ENCODE measurements at places on chromosomes 6 and 20. TPM values are rescaled to one million over a fixed set of nuclear protein-coding genes. Genes with fewer than 3 reads are reported as not detected.

Gene RSPO3
- total RNA-seq, result 1.5 TPM

Gene DDO
- total RNA-seq, result 1.3 TPM

Gene XKR7
- not detected for total RNA-seq

Gene SLC17A9
- 5.0 TPM for total RNA-seq

Gene TAGAP
- total RNA-seq, result not detected

Gene CDKAL1
- 5.0 TPM for total RNA-seq

Gene ELOVL4
- total RNA-seq, result 7.7 TPM

Gene IPCEF1
- total RNA-seq, result not detected

Gene APCDD1L
- 3.7 TPM for total RNA-seq

Gene MCCD1
- not detected for total RNA-seq

Gene ADGRB3
- total RNA-seq, result 2.3 TPM

Gene EPPIN
- total RNA-seq, result not detected

Gene SLC17A1
- total RNA-seq, result not detected

Gene FAM83D
- 4.4 TPM for total RNA-seq

Gene STMND1
- not detected for total RNA-seq

Gene TTI1
- total RNA-seq, result 8.6 TPM

Gene SLC22A3
- total RNA-seq, result 7.4 TPM

Gene ZNF334
- 5.4 TPM for total RNA-seq

Gene NKX2-2
- total RNA-seq, result not detected

Gene NNAT
- 0.47 TPM for total RNA-seq

Gene HSPA1A
- total RNA-seq, result 62.6 TPM

Gene TRDN
- not detected for total RNA-seq

Gene SIRPD
- total RNA-seq, result not detected

Gene RIMS4
- 0.12 TPM for total RNA-seq

Gene GMPR
- total RNA-seq, result 34.8 TPM

Gene SRMS
- total RNA-seq, result not detected

Gene GSTA2
- total RNA-seq, result not detected

Gene TSBP1
- total RNA-seq, result not detected

Gene KCNG1
- total RNA-seq, result 28.1 TPM
